ENCODE measurements at places on chromosomes 7 and 10.

DNA sequence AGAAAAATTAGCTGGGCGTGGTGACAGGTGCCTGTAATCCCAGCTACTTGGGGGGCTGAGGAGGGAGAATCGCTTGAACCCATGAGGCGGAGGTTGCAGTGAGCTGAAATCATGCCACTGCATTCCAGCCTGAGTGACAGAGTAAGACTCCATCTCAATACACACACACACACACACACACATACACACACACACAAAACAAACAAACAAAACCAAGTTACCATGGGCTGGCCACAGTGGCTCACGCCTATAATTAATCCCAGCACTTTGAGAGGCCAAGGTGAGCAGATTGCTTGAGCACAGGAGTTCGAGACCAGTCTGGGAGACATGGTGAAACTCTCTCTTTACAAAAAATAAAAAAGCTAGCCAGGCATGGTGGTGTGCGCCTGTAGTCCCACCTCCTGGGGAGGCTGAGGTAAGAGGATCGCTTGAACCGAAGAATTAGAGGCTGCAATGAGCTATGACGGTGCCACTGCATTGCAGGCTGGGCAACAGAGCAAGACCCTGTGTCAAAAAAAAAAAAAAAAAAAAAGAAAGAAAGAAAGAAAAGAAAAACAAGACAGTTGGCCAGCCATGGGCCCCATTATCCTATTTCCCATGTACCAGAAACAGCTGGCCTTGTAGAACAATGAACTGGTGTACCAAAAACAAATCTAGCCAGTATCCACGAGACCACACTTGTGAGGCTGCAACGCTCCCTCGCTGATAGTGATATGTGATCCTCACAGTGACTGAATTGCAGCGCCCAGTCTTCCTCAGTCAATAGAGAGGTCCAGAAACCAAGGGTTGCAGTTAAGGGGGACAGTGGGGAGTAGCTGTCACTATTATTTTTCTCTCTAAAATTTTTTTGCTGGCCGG lies 6.6 kb upstream of the AGFG2 start:
- DNase-seq = no peak

DNA sequence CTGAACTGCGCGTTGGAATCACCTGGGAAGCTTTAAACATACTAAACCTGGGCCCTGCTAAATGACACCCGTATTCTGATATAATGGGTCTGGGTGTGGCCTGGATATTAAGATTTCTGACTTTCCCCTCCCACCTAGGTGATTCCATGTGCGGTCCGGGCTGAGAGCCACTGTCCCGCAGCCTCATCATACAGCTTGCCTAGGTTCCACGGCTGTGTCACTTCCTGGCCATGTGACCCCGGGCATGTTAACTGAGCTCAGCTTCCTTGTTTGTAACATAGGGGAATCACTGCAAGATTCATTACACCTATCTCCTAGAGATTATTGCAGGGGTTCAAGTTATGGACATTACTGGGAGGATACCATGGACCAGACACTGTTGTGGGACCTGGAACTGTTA lies 472.7 kb upstream of the GALNT17 start:
- DNase-seq = no peak

- no peak for DNase-seq
These were observed 32.1 kb downstream of the NRF1 start for GRCh38 chr7:129643550-129644170.

DNA sequence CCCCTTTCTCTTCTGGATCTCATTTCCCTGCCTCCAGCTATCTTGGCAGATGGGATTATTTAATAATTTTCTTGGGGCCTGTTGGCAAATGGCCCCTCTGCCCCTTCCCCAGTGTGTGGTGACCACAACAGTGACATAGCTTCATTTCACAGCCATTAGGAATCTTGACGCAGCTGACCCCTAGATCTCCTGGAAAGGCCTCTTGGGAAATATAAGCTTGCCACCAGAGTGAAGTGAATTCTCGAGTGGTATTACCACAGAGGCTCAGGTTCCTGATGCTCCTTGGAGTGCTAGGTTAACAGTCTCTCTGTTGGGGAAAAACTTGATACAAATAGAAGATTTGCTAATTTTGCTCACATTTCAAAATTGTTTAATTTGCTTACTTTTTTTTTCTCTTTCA lies 57.8 kb downstream of the AUTS2 start:
- DNase-seq = no peak
